ENCODE measurements at places on chromosomes 11 and 22. TPM values are rescaled to one million over a fixed set of nuclear protein-coding genes. Genes with fewer than 3 reads are reported as not detected.

GRCh38 chr11:127233998-127234397 lies 233.4 kb upstream of the KIRREL3 start:
- DNase-seq, result no peak

DNA sequence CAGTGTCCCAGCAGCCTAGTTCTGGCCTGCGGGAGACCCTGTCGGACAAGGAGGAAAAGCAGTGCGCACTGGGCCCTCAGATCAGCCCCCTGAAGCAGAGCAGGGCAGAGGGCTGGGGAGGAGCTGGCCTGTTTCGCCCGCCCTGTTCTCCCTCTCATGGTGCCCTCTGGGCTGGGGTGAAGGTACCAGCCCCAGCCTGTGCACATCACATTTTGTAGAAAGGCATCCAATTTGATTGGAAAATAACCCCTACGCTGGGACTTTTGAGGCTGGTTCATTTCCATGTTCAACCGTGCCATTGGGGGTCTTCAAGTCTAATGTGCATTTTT lies 832 bp upstream of the NAP1L4 start:
- DNase-seq, result no peak

DNA sequence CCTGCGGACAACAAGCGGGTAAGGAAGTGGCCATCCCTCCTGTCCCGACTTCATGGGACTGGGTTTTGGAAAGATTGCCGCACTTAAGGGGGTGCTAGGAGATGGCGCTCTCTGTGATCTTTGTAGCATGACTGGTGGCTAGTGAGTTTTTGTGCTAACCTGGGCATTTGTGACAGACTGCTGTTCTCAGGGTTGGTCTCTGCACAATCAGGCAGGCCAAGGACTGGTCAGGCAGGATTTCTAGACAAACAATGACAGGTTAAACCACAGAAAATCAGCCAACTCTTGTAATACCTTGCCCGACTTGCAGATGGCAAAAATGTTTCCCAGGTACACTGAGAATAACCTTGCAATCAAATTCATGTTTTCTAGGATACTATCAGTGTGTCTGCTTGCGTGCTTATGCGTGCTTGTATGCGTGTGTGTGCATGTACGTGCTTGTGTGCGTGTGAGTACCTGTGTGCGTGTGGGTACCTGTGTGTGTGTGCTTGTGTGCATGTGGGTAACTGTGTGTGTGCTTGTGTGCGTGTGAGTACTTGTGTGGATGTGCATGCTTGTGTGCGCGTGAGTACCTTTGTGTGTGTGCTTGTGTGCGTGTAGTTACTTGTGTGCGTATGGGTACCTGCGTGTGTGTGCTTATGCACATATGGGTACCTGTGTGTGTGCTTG lies 25.6 kb upstream of the SORL1-AS1 start:
- DNase-seq, result no peak

DNA sequence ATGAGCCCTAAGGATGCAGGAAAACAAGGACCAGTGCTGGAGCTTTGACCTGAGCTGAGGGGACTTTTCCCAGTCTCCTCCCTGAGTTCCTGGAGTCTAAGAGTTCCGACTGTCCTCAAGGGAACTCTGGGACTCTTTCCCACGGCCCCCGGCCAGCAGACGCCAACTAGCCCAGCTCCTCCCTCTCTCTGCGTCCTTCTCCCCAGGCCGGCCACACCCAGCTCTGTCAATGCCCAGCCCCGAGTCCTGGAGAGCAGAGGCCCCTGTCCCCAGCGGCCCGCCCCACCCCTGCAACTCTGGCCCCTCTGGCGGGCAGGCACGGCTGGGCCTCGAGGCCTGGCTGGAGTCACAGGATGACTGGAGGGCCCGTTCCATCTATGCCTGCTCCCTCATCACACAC lies 29.8 kb downstream of the NECTIN1 start:
- DNase-seq, result no peak

- DNase-seq, result no peak
Observed at GRCh38 chr11:74709175-74709574, 22.1 kb downstream of the CHRDL2 start.

DNA sequence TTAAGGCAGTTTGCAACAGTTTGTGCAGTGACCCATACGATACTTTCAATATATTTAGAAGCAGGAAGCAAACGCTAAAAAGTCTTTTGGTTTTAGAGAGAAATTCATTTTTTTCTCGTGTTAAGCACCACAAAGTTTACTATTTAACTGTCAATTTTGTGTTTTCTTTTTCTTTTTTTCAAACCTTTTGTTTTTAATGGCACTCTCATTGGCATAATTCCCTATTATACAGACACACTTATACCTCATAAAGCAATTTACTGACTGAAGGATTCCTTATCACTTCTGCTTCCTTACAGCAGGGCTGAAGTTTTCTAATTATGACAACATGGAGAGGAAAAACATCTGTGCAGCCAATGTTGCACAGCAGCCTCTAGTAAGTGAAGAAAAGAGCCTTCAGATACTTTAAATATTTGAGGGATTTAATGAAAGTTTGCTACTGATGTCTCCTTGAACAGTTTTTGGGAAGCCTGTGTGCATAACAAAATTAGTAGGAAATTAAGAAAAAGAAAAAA lies 2191.2 kb downstream of the LRRC4C start:
- DNase-seq, result no peak

- no peak for DNase-seq
Observed at GRCh38 chr11:78985663-78986062, 411.0 kb upstream of the NARS2 start.

DNA sequence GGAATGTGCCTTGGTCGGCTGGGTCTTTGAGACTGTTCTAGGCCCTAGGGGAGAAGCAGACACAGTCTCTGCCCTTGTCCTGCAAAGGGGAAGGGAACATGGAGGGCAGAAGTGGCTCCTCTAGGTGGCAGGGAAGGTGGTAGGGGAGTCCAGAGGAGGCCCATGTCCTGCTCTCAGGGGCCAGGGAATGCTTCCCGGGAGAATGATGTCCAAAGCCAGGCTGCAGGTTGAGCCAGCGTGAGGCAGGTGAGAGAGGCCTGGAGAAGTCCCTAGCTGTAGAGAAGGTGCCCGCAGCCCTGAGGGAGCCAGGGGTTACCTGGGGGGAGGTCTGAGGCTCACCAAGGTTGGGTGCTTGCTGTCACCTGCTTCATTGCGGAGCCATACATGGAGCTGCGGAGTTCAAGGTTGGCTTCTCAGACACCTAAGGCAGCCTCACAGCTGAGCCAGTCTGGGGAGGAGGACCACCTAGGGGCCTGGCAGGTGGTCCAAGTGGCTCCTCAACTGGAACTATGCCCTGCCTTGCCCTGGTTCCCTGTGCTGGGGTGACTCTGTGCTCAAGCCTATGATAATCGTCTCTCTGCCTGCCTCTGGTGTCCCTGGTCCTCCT lies 46.1 kb downstream of the SMIM38 start:
- DNase-seq, result no peak

DNA sequence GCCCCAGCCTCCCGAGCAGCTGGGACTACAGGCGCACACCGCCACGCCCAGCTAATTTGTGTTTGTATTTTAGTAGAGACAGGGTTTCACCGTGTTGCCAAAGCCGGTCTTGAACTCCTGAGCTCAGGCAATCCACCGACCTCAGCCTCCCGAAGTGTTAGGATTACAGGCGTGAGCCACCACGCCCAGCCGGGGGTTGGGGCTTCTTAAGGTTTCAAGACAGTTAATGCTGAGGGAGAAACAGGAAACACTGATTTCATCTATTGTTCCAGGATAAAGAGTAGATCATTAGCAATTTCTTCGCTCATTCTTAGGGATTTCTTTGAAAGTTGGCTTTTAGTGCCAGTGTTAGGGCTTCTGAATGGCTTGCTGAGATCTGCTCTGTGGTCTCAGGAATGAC lies 21.2 kb upstream of the CLMP start:
- no peak for DNase-seq

GRCh38 chr11:2088746-2089535 lies 50.2 kb downstream of the IGF2 start:
- no peak for DNase-seq

DNA sequence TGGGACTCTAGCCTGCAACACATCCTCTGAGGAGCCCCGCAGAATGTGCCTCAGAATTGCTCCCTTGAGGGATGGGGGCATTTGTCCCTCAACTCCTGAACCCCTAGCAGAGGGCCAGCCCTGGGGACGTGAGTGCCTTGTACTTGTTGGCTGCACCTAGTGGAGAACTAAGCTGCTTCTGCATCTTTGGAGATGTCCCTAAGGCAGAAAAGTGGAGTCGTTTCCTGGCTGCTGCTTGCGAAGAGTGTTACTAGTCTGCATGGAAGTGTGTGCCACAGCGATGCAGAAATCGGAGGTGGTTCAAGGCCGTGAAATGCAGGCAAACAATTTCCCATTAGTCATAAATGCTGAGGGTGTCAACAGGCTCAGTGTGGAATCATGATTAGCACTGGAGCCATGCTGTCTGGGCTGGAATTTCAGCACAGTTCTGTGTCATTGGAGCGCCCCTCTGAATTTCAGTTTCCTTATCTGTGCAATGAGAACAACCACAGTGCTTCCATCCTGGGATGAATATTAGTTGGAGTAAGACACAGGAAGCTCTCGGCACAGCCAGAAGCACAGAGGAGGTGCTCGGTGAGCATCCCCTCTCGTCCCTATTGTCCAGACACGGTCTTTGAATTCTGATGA lies 56.5 kb downstream of the MIAT start:
- DNase-seq, result peak; percentile 68

- no peak for DNase-seq
Observed at GRCh38 chr11:66159324-66159984, 89.4 kb downstream of the PACS1 start.

DNA sequence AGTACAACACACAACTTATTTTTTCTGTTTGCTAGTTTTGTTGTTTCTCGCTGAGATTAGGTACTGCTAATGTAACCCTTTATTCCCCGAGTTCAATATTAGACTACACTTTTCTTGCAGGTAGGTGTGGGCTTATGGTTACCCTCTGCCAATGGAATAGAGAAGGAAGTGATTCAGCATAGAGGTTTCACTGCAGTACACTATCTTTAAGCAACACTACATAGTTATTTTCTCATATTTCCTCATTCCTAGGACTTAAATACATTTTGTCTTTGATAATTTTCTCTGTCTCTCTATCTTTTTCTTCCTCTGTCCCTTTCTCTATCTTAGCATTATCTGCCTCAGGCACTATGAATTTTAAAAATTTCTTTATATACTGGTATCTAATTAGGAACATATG lies 791.0 kb downstream of the FAM181B start:
- no peak for DNase-seq

GRCh38 chr11:107561688-107562087 lies 3.8 kb downstream of the ALKBH8 start:
- DNase-seq, result peak; percentile 48

- DNase-seq, result no peak
Observed at GRCh38 chr11:93143800-93144199, 54.0 kb downstream of the SLC36A4 start.

DNA sequence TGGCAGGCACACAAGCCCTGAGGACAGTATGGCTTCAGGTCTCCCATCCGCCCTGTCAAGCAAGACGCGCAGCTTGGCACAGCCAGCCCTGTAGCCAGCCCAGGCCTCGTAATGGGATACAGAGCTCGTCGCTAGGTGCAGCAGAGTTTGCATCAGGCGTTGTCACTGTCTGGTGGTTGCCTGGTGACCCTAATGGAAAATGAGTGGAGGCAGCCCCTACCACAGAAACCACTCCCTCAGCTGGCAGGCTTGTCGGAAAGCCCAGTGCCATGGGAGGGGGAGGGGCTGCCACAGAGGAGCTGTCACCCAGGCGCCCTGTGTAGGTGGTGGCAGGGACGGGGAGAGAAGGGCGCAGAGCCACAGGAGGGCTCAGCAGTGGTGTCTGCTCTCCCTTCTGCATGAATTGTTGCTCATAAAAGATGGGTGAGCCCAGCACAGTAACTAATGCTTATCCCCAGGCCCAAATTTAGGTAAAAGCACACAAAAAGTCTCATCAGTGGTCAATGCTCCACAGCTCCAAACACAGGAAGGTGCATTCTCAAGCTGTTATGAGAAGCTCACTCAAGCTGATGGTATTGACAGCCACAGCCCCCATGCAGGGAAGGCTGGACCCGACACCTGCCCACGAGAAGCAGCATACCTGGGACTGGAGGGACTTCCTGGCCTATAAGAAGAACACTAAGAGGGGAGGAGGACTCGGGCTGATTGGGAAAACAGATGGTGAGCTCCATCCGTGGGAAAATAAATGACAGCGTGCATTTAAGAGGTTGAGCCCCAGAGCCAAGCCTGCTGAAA lies 164.6 kb downstream of the ETS1 start:
- no peak for DNase-seq

DNA sequence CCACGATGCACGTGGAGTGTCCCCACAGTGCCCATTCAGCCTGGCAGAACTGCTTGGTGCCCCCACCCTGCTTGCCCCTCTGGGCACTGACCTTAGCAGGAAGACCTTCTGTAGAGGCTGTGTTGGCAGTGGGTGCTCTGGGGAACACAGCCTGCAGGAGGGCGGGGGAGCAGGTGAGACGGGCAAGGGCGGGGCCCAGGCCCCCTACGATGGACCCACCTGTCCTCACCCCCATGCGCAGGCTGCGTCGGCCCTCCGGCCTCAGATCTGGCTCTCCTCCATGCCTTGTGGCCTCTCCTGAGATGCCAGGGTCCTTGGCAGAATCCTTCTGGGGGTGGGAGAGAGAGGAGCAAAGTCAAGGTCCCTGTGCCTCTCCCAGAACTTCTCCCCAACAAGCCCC lies 10.9 kb downstream of the CDC42BPG start:
- DNase-seq, result no peak

GRCh38 chr11:79617561-79617960 lies 176.7 kb upstream of the TENM4 start:
- DNase-seq, result no peak

DNA sequence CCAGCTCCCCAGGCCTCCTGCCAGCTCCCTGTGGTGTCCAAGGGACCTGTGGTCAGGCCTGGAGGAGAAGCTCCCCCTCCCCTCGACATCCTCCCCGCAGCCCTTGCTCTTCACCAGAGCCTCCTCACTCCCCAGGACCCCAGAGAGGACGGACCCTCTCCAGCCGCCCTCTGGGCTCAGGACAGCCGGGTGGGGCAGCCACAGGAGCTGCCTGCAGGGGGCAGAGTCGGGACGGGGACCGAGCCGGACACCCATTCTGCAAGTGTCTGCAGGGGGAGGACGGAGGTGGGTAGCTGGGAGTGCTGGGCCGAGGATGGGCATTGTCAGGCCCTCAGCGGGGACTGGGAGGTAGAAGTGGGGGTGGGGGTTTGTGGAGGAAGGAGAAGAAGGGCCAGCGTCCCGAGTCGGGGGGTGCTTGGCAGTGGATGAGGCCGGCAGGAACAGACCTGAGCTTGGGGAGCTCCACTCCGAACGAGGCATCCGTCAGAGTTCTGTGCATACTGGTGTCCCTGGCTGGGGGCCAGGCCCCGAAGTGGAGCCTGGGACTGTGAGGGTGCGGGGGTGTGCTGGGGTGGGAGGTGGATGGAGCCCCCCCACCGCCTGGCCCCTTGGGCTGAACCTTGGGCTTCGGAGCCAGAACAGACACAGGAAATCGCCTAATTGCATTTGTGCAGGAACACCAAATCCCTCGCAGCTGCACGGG lies 15.2 kb downstream of the PRR33 start:
- DNase-seq, result peak; percentile 15

Gene FJX1
- 38.3 TPM for total RNA-seq

Gene OR5W2
- not detected for total RNA-seq

Gene CD6
- total RNA-seq, result not detected

Gene IGSF9B
- 0.57 TPM for total RNA-seq

Gene NDUFV1
- 171 TPM for total RNA-seq

Gene TIMP3
- total RNA-seq, result 17.6 TPM

Gene GPR83
- total RNA-seq, result not detected

Gene PANX3
- total RNA-seq, result not detected

Gene SLCO2B1
- total RNA-seq, result 2.0 TPM

Gene APOA1
- total RNA-seq, result not detected

Gene RAB38
- total RNA-seq, result not detected

Gene TYR
- total RNA-seq, result not detected

Gene ASRGL1
- total RNA-seq, result 19.9 TPM

Gene DDTL
- 1.2 TPM for total RNA-seq

Gene GAB4
- not detected for total RNA-seq

Gene CCDC116
- not detected for total RNA-seq

Measured in A172 (cell line).